NCI-H524 treated with DMSO at 0.1 percent for 48 hours (cell line): ENCODE measurements at places on chromosomes 3 and 15.

DNA sequence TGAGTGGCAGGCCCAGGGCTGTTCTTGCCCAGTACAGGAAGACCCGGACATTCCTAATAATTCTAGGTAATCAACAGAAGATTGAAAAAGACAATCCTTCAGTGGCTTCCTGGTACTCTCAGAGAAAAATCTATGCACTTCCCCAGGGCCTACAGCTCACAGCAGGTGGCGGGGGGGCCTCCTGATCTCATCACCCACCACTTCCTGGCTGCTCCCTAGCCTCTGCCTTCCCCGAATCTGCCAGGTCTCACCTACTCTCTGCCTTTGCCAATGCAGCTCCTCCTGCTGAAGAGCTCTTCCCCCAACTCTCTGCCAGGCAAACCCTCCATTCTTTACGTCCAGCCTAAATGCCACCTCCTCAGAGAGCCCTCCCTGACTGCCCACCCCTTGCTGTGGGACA lies 37.5 kb downstream of the EHD4 start:
- no peak for DNase-seq

- DNase-seq, result no peak
Observed at GRCh38 chr15:55515991-55516776, 8.2 kb upstream of the DNAAF4 start.

- DNase-seq, result no peak
Observed at GRCh38 chr3:122318620-122319019, 6.4 kb upstream of the CSTA start.

DNA sequence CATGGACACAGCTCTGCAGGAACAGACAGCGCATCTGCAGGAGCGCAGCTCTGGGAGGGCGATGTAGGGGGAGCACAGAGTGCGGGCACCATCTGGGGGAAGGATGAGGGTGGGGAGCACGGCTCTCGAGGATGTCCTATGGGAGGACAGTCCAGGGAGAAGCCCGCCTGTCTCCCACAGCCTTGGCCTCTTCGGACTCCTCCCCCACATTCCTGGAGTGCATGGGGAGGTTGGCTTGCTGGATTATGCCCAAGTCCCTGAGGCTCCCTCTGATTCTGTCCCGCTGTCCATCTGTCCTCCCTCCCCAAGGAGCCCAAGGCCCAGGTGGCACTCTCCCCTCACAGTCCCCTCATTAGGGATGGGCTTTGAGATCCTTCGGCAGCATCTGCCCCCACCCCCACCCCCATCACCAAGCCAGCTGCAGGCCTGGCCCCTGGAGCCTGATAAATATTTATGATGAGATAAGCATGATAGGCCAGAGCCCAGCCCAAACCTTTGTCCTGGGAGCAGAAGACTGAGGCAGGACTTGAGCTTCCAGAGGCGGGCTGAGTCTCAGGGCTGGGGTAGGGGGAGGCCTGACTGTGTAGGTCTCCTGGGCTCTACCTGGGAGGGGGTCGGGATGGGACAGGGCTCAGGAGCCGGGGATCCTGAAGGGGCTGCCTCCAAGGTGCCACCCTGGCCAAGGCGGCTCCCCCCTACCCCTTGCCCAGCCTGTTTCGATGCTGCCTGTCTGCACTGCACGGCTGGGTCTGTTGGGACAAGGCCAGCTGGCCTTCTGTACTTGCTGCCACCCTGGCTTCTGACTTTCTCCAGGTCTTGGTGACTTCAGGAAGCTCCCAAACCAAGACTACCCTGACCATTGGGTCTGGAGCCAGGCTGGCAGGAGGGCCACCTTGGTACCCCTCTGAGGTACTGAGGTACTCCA lies 28.6 kb upstream of the SEMA3F start:
- DNase-seq, result peak; percentile 78

GRCh38 chr15:80437334-80437891 lies 33.2 kb downstream of the ARNT2 start:
- no peak for DNase-seq

DNA sequence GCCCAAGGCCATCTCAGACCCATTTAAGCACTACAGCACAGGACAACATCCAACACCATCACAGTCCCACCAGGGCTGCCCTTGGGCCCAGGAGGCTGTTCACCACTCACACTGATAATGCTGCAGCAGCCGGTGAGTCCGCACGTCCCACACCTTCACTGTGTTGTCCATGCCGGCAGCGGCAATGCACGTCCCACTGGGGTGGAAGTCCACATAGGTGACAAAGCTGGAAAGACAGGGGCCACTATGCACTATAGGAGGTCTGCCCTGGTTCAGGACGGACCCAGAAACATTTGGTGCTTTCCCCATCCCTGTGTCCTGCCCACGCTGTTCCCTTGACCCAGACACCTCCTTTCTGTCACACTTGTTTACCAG lies 8.5 kb downstream of the POC1A start:
- DNase-seq, result no peak

DNA sequence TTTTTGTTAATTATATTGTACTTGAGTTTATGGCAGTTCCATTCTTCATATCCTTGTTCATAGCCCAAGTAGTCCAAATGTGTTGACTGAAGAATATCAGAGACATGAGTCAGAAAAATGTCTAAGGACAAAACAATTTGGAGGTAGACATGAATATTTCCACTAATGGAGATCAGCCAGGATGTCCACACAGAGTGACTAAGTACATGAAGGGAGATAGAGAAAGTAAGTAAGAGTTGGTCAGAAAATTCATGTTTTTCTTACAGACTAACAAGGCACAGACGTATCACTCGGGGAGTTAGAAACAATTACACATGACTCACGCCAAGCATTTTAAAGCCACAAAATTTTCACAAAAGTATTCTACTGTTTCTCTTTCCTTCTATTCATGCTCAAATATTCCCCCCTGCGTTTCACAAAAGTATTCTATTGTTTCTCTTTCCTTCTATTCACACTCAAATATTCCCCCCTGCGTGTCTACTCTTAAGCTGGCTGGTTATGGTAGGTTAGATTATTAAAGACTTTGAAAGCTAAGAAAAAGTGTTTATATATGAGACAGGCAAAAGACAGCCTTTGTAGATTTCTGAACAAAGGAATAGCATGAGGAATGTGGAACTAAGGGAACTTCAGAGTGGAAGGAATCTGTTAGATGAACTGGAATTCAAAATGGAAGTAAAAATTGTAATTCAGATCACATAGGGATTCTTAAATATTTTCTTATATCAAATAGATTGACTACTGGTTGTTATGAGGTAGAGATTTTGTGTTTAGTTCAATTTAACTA lies 648.7 kb upstream of the CCDC54 start:
- no peak for DNase-seq
